ENCODE measurements at places on chromosomes 2 and 18. TPM values are rescaled to one million over a fixed set of nuclear protein-coding genes. Genes with fewer than 3 reads are reported as not detected.

- no peak for DNase-seq
These were observed 1407.4 kb upstream of the ZEB2 start for GRCh38 chr2:145927131-145927950.

SFXN5 gene
- 8.6 TPM for total RNA-seq

- no peak for DNase-seq
These were observed 108.1 kb downstream of the NUP35 start for GRCh38 chr2:183232161-183232865.

DNA sequence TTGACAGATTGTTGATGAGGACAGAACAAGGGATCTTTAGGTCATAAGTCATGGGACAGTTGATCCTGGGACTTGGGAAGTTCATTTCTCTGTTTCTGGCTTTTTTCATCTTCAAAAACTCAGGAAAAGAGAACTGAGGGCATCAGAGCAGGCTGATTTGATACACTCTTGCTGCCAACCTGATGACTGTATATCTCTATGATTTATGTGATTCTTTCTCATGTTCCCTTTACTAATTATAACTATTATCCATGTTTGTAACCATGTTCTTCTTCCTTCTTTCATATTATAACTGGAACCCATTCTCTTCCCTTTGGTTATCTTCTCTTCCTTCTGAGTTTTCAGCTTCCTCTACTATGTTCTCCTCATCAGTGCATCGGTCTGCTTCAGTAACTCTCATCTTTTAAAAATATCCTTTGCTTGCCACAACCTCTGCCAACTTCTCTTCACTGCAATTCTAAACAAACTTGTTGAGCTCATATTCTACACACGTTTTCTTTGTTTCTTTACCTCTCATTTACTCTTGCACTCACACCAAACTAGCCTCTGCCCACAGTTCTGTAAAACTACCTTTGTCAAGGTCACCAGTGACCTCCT, 13.5 kb downstream of the RASGRP3 start:
- DNase-seq: no peak

- DNase-seq: no peak
These were observed 58.2 kb downstream of the SERPINB8 start for GRCh38 chr18:64027931-64028695.

Measured in heart left ventricle (tissue), 16 donors.